ENCODE measurements at places on chromosomes 11 and 22. TPM values are rescaled to one million over a fixed set of nuclear protein-coding genes. Genes with fewer than 3 reads are reported as not detected.

LMO2 gene
- 0.93 TPM for total RNA-seq

CTR9 gene
- 45.1 TPM for total RNA-seq

KDM4E gene
- total RNA-seq, result not detected

KCNJ1 gene
- not detected for total RNA-seq

AIP gene
- 46.8 TPM for total RNA-seq

OVOL1 gene
- total RNA-seq, result 19.0 TPM

KRTAP5-2 gene
- total RNA-seq, result not detected
